ENCODE measurements at places on chromosomes 7 and 10.

GRCh38 chr7:158861004-158861787, 4.8 kb downstream of the DYNC2I1 start:
- DNase-seq = no peak

GRCh38 chr7:28245123-28245878, 64.7 kb upstream of the JAZF1 start:
- DNase-seq = no peak

DNA sequence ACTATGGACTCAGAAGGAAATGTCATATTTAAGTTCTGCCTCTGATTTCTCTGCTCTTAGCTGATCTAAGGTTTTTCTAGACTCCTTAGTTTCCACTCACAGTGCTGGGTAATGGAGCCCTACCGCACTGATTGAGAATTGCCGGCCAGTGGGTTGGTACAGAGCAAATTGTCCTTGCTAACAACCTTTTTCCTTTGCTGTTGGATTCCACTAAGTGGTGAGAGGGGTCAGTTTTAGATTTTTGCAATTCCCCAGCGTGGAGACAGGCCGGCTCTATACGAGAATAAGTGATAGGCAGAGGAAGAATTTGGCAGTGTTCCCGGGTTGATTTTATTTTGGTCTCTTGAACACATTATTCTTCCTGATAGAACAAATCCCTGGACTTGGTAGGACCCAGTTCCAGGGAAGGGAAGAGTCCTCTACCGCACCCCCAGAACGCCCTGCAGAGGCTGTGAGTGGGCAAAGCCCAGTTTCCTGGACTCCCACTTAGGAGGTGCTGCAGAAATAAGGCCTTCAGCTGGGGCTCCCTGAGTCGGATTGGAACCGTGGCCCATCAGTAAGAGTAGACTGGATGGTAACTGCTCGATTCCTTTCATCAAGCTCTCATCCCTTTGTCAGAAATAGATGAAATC, 3.0 kb upstream of the NRP1 start:
- DNase-seq = no peak

- no peak for DNase-seq
These were observed 53.0 kb downstream of the CCDC186 start for GRCh38 chr10:114121031-114121430.

- no peak for DNase-seq
These were observed 20.7 kb downstream of the GBX1 start for GRCh38 chr7:151146761-151147160.

DNA sequence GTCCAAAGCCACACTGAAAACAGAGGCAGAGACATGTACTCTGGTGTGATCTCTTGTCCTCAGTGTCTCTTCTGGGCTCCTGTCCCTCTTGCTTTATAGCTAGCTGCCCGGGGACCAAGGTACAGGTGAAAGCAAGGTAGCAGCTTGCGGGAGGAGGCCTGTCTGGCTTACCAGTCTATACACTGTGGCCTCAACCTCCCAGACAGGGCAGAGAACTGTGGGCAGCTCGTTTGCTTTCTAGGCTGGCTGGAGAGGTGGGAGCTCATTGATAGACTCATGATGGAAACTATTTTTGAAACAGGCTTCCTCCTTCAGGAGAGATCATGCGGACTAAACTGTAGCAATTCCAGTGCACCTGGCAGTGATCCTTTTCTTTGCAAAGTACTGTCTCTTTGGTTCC, 4.6 kb downstream of the CYREN start:
- no peak for DNase-seq

GRCh38 chr7:34928560-34928959, 108.7 kb downstream of the DPY19L1 start:
- DNase-seq = no peak

DNA sequence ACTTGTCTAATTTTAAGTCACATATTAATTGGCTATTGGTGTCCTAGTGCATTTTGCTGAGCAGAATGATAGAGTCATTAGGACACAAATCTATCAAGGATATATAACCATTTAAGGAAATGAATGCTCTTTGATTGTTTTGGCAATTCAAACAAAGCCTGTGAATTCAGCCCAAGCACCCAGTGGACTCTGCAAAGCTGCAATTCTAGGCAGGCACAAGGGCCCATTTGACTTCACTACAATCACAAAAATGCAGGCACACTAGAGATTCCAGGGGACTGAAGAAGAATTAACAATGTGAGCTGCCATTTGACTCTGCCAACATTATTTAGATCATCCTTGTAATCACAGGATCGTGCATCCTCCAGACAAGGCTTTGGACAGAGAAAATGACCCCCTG, 544.2 kb upstream of the PHF14 start:
- no peak for DNase-seq

- no peak for DNase-seq
These were observed 1.9 kb upstream of the CUL1 start for GRCh38 chr7:148696787-148697186.

DNA sequence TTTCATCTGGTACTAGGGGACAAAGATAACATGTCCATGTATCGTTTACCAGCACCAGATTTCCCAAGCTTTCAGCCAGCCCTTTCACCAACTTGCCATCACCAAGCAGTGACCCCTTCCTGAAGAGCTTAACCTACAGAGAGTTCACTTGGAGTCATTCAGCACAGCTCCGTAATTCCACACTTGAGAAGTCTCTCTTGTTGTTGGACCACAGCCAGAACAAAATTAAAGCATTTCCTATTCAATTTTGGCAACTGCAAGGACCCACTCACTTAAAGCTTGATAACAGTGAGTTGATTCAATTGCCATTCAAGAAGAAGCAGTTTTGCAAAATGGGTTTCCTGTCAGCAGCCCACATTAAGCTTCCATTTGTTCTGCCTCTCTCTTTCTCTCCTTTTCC, 88.5 kb upstream of the LRRTM3 start:
- no peak for DNase-seq

GRCh38 chr10:33398796-33399195, 64.3 kb upstream of the NRP1 start:
- no peak for DNase-seq

- DNase-seq = no peak
These were observed 16.4 kb upstream of the TMEM72 start for GRCh38 chr10:44894691-44895090.

DNA sequence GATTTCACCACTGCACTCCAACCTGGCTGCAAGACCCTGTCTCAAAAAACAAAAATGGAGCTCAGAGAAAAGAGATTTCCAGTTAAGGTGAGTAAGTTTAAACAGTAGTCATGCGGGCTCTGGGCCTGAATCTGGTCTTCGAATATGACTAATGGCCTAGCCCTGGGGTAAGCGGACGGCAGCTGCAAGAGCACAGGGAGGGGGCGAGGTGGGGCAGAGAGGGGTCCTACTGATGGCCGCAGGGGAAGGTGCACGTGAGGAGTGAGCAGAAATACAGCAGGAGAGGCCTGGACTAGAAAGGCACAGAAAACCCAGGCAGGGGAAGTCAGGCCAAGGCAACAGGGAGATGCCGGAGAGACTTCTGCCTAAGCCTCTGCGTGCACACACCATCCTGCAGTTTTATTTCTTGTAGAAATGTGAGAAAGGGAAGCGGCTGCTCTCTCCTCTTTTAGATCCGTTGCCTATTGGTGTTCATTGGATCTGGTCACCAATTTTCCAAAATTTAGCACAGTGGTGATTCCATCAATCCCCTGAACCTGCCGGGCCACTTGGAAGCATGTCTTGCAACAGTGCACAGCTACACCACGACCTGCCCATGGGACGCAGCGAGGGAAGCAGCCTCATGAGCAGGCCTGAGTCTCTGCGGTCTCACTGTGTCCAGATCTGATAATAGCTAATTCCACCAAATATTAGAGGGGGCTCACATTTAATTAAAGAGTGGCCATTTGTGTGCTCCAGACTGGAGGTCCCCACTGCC, 139.0 kb downstream of the PAXIP1 start:
- DNase-seq = no peak

GRCh38 chr7:54397836-54398612, 144.2 kb upstream of the VSTM2A start:
- DNase-seq = no peak

DNA sequence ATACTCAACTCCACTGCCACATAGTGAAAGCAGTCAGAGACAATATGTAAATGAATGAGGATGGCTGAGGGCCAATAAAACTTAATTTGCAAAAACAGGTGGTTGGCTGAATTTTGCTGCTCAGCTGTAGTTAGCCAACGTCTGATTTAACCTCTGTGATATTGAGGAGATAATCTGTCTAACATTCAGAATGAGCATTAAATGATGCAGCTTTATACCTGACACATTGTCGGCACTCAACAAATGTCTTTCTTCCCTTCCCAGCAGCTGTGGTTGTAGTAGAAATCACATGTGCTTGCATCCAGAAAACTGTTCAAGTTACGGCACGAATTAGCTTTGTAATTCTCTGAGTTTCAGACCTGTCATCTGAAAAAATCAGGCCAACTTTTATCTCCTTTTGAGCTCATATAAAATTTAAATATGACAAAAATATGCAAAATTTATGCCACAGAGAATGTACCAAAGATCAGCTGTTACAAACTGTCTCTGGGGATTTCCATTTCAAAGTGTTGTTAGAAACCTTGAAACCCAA, 1239.7 kb downstream of the GATA3 start:
- no peak for DNase-seq

DNA sequence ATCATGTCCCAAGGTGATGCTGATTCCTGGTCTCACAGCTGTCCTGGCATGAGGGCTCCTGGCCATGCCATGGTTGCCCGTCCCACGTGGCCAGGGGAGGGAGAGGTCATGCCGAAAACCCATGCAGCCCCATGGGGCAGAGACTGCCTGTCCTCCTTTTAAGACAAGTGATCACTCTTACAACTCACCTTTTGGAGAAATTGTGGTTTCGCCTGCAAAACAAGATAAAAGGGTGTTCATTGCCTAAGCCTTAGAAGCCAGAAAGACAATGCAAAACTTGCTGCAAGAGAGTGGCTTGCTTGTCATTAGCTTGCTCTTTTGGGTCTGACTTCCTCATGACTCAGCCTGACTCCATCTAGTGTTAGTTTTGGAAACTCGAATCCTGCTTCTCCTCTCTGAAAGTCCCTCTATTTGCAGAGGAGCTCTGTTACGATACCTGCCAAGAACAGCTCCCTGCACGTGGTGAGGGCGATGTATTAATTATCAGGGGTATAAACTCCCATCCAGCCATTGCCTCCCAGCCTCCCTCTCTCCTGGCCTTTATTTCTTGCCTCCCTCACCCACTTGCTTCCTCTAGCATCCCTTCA, 26.7 kb downstream of the TMEM273 start:
- no peak for DNase-seq

GRCh38 chr10:89163265-89163995, 43.7 kb downstream of the CH25H start:
- no peak for DNase-seq

GRCh38 chr7:4707980-4708411, 25.9 kb downstream of the FOXK1 start:
- no peak for DNase-seq

DNA sequence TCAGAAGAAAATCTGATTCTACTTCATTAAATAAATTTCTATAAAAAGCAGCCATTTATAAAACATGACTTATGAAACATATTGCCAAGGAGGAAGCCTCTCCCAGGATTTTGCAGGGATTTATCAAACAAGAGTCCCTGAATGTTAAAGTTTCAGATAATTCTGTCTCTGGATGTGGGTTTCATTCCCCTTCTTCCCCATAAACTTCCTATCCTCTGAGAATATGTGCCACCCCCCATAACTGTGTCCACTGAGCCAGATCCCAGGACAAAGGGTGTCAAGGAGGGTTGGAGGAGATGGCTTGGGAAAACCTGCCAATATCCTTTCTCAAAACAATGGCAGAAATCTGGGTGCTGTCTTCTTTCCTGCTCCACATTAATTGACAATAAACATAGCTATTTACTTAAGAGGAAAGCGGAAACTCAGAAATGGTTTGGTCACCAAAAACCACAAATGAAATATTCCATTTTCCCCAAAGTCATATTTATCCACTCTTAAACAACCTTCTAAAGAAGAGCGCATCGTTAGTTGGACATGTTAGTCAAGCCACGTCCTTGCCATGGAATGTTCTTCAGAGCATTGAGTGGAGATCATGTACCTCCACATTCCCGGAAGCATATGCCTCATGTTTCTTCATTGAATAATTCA, 54.3 kb upstream of the AKR1E2 start:
- no peak for DNase-seq

- DNase-seq = no peak
These were observed 49.1 kb downstream of the APBB1IP start for GRCh38 chr10:26486990-26487850.

GRCh38 chr7:137135654-137136350, 207.7 kb downstream of the PTN start:
- no peak for DNase-seq

DNA sequence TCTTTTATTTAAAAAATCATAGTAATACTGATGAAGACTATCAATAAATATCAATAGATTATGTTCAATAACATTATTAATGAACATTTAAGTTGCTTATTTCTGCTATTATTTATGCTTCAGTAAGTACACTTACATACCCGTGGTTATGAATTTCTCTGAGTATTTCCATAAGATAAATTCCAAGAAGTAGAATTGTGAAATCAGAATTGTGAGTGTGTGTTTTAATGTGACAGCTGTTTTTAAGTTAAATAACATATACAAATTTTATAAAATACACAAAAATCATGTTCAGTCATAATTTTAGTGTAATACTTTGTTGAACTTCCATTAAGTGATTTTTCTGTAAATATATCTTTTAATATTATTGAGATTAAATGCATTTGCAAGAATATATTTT, 37.5 kb upstream of the SEMA3E start:
- no peak for DNase-seq

DNA sequence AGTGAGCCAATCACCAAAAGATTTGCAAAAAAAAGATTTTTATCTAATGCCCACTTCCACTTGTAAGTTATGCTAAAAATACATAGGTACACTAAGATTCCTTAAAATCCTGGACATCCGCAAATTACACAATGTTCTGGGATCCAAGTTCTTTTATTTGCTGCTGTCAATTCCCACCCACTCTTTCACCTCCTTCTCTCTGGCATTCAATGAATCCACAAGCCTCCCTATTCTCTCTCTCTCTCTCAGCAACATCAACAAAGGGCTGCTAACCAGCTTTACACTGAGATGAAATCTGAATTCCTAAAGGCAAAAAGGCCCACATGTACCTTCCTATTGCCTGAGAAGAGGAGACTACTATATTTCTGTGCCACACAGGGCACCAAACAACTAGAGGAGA, 99.9 kb downstream of the ARMH3 start:
- no peak for DNase-seq

- peak; percentile 8 for DNase-seq
These were observed 23.4 kb downstream of the FAM107B start for GRCh38 chr10:14751014-14751896.

All from substantia nigra (tissue), 51 donors.